ENCODE measurements at places on chromosomes 12 and 14. TPM values are rescaled to one million over a fixed set of nuclear protein-coding genes. Genes with fewer than 3 reads are reported as not detected.

- DNase-seq: no peak
Measured at GRCh38 chr12:66910366-66910974, 231.6 kb upstream of the GRIP1 start.

GRCh38 chr12:61871485-61871810 lies 388.8 kb upstream of the USP15 start:
- DNase-seq: no peak

GRCh38 chr12:124576061-124576650 lies 8.7 kb upstream of the NCOR2 start:
- DNase-seq: no peak

The TEX22 gene
- 3.8 TPM for total RNA-seq
